Astrocyte of the spinal cord (primary cell): ENCODE measurements at places on chromosomes 13 and 19.

DNA sequence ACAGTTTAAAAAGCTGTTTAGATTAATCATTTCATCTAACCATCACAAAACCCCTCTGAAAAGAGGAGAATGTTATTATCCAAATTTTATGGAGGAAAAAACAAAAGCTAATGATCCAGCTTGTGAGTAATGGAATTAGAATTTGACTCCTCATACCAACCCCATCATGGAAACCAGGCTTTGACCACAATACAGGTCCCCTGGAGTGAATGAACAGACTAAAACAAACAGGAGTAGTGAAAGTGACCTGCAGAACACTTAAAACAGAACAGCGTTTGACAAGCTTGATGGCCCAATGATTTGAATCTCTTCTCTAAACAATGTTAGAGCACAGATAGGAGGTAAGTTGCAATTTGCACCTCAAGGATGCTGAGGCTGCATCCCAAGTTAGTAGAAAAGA is 230.0 kb downstream of the DCT start:
- DNase-seq: peak; percentile 95

- DNase-seq: peak; percentile 30
Measured at GRCh38 chr13:24693862-24694471, 13.8 kb downstream of the ATP12A start.

GRCh38 chr13:30145709-30146367 is 161.5 kb downstream of the KATNAL1 start:
- DNase-seq: no peak

- DNase-seq: peak; percentile 60
Measured at GRCh38 chr19:45973553-45974338, at the start of gene NOVA2. Gene NOVA2, minus strand, starts transcription at chr19:45973865. Its CDS starts 514 bp downstream, at chr19:45973351.

DNA sequence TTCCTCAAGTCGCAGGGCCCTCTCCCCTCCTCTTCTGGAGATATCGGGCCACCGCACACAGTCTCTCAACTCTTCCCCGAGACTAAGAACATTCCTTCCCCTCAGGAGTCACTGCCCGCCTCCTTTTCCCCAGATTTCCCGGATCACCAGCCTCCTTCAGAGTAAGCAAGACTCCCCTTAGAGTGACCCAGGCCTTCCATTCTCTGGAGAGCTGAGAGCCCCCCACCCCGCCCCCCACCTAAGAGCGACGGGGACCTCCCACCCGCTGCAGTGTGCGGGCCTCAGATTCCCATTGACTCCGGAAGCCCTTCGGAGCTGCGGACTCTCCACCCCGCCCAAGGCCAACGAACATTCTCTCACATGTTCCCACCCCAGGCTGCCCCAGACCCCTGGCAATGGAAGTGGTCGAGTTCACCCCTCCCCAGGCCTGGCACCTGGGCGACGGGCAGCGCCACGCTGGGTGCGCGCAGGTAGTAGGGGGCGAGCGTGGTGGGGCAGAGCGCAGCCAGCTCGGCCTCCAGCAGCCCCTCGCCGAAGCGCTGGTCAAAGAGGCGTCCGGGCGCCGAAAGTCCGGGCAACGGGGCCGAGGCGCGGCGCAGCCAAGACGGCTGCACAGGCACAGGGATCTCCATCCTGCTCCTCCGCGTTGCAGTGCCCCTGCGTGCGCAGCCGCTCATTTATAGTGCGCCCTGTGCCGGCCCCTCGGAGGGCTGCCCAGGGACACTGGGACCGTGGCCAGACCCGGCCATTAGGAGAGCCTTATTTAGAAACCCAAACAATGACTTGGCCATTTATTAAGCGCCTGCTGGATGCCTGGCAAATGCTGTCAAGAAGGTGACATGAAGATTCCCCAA is at the start of gene HSPB6:
Gene HSPB6, minus strand, starts transcription at position 653 of the 854 bp plus-strand sequence. Its CDS starts 21 bp downstream, at position 632.
- DNase-seq: peak; percentile 92

GRCh38 chr19:11699931-11700794 is 38.6 kb downstream of the ZNF823 start:
- DNase-seq: peak; percentile 30

DNA sequence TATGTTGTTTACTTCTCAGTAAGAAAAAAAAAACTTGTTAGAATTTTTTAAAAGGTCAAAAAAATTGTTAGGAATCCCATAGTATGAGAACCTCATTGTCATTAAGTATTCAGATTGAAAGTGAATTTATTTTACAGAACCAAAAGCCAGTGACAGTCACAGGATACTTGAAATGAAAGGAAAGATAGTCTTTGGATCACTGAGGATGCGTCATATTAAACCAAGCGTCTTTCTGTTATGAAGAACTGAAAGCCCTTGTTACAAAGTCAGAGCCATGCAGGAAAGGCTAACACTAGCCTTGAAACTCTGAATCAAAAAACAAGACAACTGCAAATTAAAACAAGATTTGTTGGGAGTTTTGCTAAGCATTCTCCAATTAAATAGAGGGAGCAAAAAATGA is 1348.0 kb upstream of the SLC10A2 start:
- DNase-seq: no peak

DNA sequence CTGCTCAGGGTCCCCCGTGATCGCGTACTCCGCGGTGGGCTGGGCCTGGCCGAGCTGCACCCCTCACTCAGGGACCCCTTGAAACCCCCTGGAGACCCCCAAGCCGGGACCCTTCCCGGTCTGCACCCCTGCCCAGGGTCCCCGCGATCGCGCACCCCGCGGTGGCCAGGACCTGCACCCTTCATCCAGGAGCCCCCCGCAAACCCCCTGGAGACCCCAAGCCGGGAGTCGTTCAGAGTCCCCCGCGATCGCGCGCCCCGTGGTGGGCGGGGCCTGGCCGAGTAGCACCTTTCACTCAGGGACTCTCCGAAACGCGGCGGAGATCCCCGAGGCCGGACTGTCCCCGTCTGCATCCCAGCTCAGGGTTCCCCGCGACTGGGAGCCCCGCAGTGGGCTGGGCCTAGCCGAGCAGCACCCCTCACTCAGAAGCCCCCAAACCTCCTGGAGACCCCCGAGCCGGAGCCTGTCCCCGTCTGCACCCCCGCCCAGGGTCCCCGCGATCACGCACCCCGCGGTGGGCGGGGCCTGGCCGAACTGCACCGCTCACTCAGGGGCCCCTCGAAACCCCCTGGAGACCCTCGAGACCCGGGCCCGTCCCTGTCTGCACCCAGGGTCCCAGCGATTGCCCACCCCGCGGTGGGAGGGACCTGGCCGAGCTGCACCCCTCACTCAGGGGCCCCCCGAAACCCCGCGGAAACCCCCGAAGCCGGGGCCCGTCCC is 748 bp downstream of the LMNB2 start:
- no peak for DNase-seq

- DNase-seq: no peak
Measured at GRCh38 chr13:62767473-62767872, 1351.8 kb upstream of the PCDH20 start.

DNA sequence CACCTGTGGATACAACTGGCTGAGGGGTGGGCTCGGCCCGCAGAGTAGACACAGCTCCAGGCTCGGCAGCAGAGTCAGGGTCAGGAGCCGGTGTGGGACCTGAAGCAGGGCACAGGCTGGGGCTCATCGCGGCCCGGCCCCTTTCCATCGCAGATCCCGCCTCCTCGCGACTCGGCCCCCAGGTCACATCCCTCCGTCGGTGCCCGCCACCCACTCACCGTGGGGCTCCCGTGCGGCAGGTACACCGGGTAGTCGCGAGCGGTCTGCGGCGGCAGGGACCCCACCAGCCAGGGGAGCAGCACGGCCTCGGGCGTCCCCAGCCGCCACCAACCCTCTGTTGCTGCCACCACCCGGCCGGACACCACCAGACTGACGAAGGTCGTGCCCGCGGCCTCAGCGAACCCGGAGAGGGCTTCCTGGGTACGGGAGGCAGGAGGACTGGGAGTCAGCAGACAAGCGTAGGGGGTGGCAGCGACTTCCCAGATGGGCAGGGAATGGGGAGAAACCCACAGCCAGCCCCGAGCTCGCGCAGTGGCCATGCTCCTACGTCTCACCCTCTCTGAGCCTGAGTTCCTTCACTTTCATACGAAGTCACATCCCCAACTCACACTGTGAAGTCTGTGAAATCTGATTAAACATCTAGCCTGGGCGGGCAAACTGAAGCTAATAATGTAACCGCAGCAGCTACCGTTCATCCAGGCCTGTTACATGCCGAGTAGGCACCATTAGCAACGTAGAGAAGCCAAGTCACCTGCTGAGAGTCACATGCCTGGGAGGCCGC is 3.7 kb downstream of the FUZ start:
- DNase-seq: peak; percentile 57

DNA sequence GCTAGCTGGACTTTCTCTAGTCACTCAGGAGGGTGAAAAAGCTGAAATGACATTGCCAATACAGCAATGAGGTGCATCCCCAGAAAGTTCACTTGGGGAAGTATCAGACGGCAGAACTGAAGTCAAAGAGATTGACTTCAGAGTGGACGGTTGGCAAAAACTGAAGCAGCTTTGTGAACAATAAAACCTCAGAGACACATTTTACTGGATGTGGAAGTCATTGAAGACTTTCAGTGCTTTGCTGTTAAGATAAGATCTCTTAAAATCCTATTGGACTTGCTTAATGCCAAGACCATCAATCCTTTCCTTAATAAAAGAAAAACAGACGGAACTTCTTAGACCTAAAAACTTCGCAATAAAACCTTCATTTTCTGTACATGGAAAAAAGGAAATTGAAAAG is 103.7 kb downstream of the ABCC4 start:
- no peak for DNase-seq

DNA sequence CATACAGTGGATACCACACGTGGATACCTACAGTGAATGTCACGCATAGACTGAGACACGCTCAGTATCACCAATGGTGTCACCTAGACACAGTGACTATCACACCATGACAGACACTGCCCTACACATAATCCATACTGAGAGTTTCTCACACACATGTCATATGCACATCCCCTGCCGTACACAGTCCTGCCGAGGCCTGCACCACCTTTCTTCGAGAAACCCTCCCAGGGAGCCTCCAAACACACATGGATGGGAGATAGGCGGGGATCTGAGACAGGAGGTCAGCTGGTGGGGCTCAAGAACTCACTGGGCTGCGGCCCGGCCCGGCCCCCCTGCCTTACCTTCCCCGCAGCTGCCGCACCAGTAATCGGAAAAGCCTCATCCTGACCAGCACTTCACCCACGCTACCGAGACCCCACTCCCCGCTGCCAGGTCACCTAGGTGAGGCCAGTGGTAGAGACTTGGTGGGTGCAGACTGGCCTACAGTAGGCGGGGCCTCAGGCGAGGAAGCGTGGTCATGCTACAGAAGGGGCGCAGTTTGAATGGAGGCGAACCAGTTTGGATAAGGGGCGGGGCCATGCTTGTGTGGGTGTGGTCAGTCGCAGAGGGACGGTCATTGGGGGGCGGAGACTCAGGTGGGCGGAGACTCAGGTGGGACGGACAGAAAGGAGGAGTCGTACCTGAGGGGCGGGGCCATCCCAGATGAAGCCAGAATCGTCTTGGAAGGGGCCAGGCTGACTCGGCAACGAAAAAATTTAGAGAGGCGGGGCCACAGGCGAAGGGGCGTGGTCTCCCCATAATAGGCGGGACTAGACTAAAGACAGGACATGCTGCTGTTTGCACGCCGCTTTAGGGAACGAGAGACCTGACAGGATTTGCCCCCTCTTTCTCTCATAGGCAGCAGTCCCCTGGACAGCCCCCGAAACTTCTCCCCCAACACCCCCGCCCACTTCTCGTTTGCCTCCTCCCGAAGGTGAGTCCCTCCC is 2.1 kb downstream of the MAST1 start:
- DNase-seq: peak; percentile 39

DNA sequence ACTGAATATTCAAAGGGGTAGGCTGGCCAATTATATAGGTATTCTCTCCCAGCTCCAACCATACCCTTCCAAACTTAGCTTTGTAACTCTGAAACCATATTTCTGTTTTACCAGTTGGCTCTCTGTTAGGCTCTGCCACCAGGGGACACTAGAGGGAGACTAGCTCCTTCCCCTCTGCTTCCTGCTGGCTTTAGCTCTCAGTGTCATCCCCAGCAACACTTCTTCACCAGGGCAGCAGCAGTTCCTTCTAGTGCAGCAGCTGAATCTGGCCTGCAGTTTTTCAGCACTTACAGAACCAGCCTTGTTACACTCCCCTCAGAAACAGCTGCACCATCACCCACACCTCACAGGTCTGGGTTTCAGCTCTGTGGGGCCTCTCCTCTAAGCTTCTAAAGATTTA is 51.0 kb upstream of the DOCK9 start:
- DNase-seq: no peak

DNA sequence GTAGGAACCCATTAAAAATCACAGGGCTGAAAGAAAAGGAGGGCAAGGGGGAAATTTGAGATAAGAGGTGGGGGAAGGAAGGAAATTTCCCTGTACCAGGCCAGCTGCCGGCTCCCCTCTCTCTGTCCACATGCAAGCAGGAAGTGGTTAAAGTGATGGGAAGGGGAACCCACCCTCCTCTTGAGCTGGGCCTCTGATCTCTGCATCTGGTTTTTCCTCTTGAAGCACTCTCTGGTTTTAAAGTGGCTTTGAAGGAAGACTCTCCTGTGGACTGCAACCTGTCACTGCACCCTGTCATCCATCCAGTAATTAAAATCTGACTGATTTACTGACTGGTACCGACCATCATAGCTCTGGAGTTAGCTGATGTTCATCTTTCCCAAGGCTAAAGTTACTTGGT is 239.6 kb downstream of the TSHZ3 start:
- DNase-seq: no peak

DNA sequence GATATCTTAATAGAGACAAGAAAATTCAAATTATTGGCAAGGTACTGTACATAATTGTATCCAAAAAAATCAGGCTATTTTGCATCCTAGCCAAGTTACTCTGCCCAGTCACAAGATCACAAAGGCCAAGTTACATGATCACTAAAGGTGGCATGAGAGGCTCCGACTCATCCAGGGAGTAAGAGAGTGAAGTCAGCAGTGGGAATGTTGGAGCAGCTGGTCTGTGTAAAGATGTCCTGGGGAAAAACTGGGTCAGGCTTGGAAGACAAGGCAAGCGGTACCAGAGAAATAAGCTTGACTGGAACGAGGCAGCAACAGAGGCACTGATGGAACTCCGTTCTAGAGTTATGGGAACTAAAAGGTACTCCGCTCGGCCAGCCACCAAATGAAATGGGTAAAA is 50.2 kb upstream of the PSG2 start:
- DNase-seq: no peak

- DNase-seq: no peak
Measured at GRCh38 chr19:21269813-21270212, 59.4 kb downstream of the ZNF708 start.

GRCh38 chr13:37369616-37370015 is 229.0 kb downstream of the POSTN start:
- peak; percentile 12 for DNase-seq

DNA sequence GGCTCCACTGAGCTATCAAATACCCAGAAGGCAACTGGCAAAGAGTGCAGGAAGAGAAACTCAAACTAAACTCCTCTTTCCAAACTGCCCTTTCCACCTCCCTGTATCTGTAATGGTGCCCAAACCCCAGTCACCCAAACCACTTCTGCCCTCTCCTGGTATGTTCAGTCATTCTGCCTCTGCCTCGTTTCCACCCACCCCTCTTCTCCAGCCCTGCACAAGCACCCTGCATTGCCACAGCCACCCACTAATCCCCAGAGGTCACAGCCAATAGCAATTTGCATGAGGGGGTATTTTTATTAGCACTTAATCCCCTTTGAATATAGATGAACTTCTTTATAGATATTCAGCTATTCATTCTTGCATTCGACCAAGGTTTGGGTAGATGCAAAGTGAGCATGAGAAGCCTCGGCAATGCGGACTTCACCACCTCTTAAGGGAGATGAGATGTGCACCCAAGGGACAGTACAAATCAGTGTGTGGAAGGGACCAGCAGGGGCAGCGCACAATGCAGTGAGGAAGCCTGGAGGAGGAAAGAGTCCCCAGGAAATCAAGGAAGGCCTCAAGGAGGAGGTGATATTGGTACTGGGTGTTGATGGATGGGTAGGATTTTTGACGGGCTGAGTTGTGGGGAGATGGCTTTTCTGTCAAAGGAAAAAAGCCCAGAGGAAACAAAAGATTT is 12.4 kb downstream of the TMEM272 start:
- no peak for DNase-seq

- peak; percentile 45 for DNase-seq
Measured at GRCh38 chr13:97004096-97004876, 10.0 kb upstream of the OXGR1 start.
